ENCODE measurements at places on chromosomes 5 and 9.
A peak's percentile ranks its signal among the peaks of the same experiment; 100 is the strongest.

DNA sequence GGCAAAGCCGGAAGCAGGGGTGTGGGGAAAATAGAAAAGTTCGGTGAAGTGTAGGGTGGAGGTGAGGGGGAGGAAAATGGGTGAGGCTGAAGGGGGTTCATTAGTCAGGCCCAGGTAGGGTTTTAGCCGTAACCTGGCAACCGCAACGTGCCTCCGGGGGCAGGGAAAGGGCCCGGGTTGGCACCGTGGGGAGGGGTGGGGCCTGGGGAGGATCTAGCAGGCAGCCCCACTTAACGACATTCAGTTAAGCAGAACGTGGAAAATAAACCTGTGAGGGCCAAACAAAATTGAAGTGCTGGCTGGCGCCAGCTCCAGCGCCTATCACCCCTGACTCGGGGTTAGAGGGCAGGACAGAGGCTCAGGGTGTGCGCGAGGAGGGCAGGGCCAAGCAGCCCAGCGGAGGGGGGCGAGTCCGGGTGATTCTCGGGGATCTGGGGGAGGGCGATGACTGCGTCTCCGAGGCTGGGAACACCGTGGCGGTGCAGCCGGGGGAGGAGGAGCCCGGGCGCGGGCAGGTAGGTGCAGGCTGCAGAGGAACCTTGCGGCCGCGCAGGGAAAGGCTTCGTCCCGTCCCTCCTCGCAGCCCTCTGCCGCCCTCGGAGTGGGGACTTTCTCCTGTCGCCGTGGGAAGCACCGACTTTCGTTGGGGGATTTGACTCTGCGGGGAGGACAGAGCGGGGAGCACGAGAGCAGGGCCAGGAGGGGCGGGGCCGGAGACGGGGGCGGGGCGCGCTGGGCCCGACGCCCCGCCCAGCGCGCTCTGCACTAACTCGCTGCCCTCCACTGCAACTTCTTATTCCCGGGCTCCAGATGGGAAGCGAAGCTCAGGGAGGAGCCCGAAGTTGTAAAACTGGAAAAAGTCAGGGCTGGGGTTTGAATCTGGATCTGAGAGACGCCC lies 5.1 kb downstream of the RGS14 start:
- peak; percentile 62 for DNase-seq

GRCh38 chr9:128863647-128864046 lies 18.1 kb downstream of the KYAT1 start:
- peak; percentile 78 for DNase-seq

- no peak for DNase-seq
These were observed 81.8 kb downstream of the FAM174A start for GRCh38 chr5:100616981-100617380.

DNA sequence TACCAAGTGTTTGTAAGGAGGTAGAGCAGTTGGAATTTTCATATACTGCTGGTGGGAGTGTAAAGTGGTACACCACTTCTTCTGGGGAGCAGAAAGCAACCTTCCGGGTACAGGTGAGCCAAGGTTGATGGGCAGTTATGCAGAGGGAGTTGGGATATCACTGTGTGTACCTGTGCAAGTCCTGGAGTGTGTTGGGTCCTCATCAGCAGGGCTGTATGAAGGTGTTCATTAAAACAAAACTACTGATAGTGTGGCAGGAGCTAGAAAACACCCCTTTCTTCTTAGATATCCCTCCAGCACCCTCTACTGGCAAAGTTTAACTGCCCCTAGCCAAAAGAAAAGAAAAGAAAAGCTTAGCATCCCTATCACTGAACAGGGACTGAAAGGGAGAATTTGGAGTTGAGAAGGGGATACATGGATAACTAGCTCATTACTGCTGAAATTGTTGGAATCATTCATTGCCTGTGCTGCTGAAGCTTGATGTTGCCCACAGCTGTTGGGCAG lies 10.7 kb downstream of the MARCHF6 start:
- no peak for DNase-seq

DNA sequence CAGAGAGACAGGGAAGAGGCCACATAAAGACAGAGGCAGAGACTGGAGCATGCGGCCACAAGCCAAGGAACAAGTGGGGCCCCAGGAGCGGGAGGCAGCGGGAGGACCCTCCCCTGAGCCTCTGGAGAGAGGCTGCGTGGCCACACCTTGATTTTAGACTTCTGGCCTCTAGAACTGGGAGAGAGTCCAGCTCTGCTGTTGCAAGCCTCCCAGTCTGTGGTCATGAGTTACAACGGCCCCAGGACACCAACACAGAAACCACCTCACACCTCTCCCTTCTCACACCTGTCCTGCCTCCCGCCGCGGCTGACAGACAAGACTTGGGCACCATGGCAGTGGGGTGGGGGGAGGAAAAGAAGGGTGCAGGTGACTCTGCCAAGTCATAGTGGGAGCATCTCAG lies 2.2 kb downstream of the INPP5E start:
- DNase-seq, result no peak

GRCh38 chr9:128979111-128979510 lies 31.6 kb downstream of the NUP188 start:
- no peak for DNase-seq

DNA sequence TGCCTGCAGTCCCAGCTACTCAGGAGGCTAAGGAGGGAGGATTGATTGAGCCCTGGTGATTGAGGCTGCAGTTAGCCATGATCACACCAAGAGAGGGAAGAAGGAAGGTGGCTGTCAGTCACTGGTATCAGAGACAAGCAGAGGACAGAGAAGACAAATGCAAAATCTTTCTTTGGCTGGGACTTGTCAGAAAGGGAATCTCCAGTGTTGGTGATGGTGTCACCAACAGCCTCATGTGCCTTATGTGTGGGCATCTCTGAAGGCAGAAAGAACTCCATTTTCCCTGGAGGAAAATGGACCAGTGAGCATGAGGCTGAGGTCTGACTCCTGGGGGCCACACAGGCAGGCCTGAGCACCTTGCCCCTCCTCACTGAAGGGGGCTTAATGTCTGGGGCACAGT lies 12.1 kb upstream of the RNF183 start:
- no peak for DNase-seq
